Hepatocyte (in vitro differentiated cells): ENCODE measurements at places on chromosomes 12 and 14.

DNA sequence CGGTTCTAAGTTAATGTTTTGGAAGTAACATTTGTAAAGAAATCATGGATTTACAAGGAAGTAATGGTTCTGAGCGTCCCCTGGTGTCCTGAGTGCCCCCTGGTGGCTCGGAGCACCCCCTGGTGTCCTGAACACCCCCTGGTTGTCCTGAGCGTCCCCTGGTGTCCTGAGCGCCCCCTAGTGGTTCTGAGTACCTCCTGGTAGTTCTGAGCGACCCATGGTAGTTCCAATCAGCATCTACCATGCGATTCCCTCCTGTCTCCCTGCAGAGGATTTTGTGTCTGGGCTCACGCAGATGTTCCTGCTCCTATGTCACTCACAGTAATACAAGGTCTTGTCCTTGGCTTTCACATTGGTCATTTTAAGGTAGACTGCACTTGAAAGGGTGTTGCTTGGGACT is 1352.9 kb downstream of the TMEM121 start:
- no peak for DNase-seq

DNA sequence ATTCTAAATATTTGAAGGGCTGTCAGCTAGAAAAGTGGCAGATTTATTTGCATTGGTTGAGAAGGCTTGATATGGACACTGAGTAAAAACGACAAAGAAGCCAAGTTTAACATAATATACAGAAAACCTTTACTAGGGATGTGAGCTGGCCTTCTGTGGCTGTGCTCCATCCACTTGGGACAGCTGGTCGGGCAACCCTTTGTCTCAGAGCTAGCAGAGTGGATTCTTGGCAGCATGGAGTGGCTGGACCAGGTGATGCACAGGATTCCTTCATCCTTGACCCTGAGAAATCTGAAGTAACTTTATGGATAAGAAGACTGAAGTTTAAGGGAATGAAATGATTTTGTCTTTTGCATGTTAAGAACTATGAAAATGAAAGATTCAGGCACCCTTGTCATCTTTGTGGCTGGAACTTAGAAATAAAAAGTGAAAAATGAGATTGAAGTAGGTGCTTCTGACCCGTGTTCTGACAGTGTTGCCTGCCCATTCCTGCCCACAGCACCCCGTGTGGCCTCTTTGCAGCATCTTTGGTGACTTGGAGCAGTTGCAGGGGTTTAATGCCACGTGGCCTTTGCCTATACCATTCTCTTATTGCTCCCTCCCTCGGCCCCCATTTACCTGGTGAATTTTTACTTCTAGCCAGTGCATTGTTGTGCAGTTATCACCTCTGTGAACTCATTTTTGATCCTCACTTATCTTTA is 32.6 kb downstream of the PELI2 start:
- no peak for DNase-seq

DNA sequence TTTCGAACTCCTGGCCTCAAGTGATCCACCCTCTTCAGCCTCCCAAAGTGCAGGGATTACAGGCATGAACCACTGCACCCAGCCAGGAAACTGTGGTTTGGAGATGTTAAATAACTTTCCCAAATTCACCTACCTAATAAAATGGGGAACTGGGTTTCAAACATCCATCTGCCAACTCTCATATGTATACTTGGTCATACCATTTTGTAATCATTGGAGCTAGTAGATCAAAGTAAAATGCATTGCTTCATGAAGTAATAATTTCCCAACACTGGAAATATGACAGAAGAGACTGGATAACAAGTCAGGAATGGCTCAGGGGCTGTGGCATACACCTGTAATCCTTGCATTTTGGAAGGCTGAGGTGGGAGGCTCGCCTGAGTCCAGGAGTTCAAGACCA is 5.3 kb upstream of the HECTD1 start:
- no peak for DNase-seq

GRCh38 chr12:62372825-62373224 is 93.8 kb upstream of the MON2 start:
- no peak for DNase-seq

- no peak for DNase-seq
These were observed 2.3 kb upstream of the CDCA4 start for GRCh38 chr14:105023144-105023543.

- DNase-seq: no peak
These were observed 84.7 kb downstream of the TSPAN9 start for GRCh38 chr12:3161861-3162260.

- DNase-seq: peak; percentile 28
These were observed 27.3 kb downstream of the ABCD2 start for GRCh38 chr12:39592295-39592694.

GRCh38 chr14:20820063-20820904 is 17.6 kb upstream of the RNASE1 start:
- no peak for DNase-seq

- no peak for DNase-seq
These were observed 173.3 kb upstream of the PARP11 start for GRCh38 chr12:4046495-4046840.

- no peak for DNase-seq
These were observed 55.4 kb downstream of the FAR2 start for GRCh38 chr12:29204521-29204920.

DNA sequence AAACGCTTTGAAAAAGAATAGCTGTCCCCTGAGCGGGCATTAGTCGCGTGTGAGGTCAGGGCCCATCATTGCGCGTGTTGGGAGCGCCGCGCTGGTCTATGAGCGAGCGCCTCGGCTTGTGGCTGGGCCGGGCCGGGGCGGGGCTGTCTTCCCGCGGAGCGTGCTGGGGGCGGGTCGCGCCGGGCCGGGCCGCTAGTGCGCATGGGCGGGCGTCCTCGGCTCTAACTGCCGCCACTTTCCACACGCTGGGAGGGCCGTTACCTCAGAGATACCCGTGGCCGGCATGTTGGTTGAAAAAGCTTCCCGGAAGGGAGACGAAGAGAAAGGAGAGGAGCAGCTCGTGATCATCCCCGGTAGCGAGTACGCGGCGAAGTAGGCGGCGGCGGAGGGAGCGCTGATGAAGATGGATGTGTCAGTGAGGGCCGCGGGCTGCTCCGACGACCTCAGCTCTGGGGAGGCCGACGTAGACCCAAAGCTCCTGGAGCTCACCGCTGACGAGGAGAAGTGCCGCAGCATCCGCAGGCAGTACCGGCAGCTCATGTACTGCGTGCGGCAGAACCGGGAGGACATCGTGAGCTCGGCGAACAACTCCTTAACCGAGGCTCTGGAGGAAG is at the start of gene EID3:
Gene EID3, plus strand, starts transcription at position 202 of the 614 bp plus-strand sequence. Its CDS starts 196 bp downstream, at position 398.
- peak; percentile 91 for DNase-seq

- DNase-seq: peak; percentile 55
These were observed 18.6 kb downstream of the GPRC5A start for GRCh38 chr12:12909995-12910420.
